NCI-H187 (cell line): ENCODE measurements at places on chromosomes 13 and 19.

DNA sequence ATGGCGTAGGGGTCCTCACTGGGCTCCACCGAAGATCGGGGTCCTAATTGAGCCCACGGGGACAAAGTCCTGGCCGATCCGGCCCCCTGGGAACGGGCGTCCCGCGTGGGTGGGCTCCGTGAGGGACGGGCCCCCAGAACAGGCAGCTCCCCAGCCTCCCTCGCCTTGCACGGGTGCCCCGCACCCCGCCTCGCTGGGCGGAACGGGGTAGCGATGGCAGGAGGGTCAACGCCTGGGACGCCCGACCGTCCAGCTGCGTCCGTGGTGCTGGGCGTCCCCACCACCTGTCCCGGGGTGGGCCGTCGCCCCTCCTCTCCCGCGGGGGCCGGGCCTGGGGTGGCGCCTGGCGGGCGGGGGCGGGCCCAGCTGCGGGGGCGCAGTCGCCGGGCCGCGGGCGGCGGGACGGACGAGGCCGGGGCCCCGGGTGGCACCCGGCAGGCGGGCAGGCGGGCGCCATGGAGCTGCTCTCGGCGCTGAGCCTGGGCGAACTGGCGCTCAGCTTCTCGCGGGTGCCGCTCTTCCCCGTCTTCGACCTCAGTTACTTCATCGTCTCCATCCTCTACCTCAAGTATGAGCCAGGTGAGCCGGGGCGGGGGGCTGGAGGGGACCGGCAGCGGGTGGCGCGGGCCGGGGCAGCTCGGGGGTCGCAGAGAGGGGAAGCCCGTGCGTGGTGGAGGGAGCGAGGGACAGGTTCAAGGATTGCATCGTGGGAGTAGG is at the start of gene TMEM38A:
TSS of gene TMEM38A (plus strand) at position 377 of the 717 bp plus-strand sequence. CDS start at position 456, 79 bp downstream.
- peak; percentile 3 for DNase-seq

GRCh38 chr13:59890054-59890453 is 273.7 kb downstream of the DIAPH3 start:
- DNase-seq: no peak

GRCh38 chr13:74423434-74423833 is 289.2 kb upstream of the KLF12 start:
- DNase-seq: no peak

DNA sequence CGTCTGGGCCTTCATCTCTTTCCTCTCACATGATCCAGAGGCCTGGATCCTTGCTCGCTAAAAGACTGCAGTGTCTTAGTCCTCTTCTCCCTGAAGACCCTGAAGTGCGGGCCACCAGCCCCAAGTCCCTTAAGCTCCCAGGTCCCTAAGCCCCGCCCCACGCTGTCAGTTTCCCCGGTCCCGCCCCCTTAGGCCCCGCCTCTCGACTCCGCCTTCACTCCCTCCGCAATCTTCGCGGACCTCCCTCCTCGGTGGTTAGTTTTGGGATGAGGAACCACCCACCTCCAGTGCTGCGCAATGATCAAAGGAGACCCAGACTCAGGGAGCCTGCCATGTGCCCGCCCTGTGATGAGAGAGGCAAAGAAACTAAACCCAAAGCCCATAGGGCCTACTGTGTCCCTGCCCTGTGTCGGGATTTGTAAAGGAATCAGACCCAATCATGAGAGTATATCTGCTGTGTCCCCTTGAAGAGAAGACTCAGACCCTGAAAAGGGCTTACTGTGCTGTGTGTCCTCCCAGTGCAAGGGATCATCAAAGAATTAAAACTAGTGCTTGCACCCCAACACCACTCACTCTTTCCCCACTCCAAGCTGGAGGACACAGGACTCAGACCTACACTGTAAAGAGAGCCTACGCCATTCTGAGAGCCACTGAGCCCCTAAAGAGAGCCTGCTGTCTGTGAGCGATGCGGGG is 3.0 kb upstream of the COX6B1 start:
- peak; percentile 8 for DNase-seq

DNA sequence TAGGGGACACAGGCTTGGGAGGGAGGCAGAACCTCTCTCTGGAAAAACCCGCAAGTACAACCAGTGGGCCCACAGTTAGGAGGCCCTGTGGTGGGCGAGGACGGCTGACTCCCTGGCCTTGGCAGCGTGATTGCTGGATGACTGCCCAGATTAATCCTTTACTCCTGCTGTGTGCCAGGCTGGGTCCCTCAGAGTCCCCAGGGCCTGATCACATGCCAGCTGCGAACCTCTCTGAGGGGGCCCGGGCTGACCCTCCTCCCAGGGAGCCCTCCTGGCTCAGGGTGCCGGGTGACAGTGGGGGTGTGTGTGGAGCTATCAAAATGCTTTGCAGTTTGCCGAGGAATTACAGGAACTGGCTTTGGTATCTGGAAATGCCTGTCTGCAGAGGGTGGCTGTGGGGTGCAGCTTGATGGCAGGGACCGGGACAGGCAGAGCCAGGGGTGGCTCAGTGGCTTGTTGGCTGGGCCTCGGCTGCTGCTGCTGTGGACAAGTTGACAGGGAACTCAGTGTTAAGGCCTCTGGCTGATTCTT is 48.9 kb downstream of the DNM2 start:
- no peak for DNase-seq

- no peak for DNase-seq
These were observed 55.0 kb downstream of the LRCH1 start for GRCh38 chr13:46607768-46608564.

GRCh38 chr13:35470671-35471661 is 5.5 kb downstream of the MAB21L1 start:
- DNase-seq: no peak

GRCh38 chr19:42816894-42817293 is 51.4 kb upstream of the PSG8 start:
- no peak for DNase-seq

GRCh38 chr13:32650705-32651311 is 64.6 kb downstream of the PDS5B start:
- DNase-seq: no peak

DNA sequence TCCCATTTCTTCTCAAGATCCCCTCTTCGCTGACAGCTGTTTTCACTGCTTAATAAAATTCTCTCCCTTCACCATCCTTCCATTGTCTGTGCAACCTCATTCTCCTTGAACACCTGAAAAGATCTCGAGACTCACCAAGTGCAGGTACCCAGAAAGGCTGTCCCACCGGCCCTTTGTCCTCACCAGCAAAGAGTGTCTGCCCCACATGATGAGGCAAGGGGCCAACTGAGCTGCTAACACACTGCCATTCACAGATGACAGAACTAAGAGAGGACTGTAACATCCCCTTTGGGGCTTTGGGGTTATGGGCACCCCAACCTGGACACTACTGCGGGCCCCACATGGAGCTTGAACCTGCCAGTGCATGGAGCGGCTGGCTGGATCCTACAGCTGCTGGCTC is 771.4 kb upstream of the MIR17HG start:
- no peak for DNase-seq

DNA sequence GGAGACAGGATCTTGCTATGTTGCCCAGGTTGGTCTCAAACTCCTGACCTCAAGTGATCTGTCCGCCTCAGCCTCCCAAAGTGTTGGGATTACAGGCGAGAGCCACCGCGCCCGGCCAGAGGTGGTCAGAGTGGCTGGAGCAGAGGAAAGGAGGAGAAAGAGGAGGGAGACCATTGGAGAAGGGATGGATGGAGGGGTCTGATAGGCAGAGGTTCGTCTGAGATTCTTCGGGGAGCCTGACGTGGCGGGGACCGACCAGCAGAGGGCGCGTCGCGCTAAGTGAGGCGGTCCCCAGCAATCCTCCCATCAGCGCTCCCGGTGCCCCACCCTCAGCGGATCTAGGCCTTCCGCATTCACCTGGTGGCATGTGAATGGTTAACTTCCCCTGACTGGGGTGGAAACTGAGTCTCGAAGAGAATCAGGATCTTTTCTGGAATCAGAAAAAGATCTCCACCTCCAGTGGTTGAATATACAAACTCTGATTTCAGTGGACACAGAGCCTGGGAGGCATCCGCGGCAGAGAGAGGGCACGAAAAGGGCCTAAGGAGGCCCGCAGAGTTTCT is 8.8 kb downstream of the GTPBP3 start:
- DNase-seq: peak; percentile 6

GRCh38 chr13:32246468-32246867 is 68.7 kb downstream of the ZAR1L start:
- DNase-seq: no peak

- no peak for DNase-seq
These were observed 59.8 kb upstream of the TPM4 start for GRCh38 chr19:16016226-16017137.

DNA sequence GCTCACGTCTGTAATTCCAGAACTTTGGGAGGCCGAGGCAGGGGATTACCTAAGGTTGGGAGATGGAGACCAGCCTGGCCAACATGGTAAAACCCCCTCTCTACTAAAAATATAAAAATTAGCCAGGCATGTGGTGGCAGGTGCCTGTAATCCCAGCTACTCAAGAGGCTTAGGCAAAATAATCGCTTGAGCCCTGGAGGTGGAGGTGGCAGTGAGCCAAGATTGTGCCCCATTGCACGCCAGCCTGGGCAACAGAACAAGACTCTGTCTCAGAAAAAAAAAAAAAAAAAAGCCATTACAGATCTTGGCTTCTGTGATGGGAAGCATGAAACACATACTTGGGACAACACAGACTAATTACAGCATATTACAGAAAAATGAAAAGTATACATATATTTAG is 1404.5 kb upstream of the SPRY2 start:
- no peak for DNase-seq

- no peak for DNase-seq
These were observed 7.7 kb downstream of the NFILZ start for GRCh38 chr19:8638078-8638619.

- DNase-seq: no peak
These were observed 8.8 kb downstream of the ZNF724 start for GRCh38 chr19:23241419-23241818.

DNA sequence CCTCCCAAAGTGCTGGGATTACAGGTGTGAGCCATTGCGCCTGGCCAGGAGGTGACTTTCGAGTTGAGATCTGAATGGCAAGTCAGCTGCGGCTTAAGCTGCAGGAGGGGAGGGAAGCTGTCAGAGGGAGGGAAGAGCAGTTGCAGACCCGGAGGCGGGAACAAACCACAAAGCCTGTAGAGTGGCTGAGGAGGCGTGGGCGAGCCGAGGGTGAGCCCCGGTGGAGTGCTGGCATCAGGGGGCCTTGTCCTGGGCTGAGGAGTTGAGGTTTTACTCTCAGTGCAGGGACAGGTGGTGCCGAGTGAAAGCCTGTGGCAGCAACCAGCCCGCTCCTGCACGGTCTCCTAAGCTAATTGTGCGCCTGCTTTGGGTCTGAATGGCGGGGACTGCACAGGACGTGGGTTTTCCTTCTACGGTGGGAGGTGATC is 24.2 kb downstream of the PPP1R37 start:
- peak; percentile 93 for DNase-seq

GRCh38 chr13:100608906-100609305 is 20.3 kb upstream of the GGACT start:
- no peak for DNase-seq

- no peak for DNase-seq
These were observed 774 bp downstream of the SLC25A15 start for GRCh38 chr13:40790154-40790616.

GRCh38 chr13:45206340-45206739 is 5.5 kb upstream of the KCTD4 start:
- no peak for DNase-seq

- no peak for DNase-seq
These were observed 144.4 kb upstream of the WASF3 start for GRCh38 chr13:26412936-26413716.

DNA sequence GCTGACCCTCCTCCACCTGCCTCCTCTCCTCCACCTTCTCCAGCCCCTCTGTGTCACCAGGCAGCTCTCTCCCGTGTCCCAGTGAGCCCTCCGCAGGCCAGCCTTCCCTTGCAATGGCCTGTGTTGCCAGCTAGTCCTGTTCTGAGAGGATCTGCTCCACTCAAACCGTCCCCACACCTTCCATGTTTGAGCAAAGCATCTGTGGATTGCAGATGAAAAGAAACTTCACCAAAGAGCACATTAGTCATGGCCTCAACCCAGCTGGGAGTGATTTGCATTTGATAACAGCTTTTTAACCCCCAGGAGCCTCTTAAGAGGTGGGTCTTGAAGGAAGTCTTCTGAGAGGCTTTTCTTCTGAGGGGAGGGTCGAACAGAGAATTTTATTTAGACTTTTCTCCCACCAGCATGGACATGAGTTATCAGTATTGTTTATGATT is 72.8 kb downstream of the COL4A2 start:
- no peak for DNase-seq

- no peak for DNase-seq
These were observed 35.4 kb upstream of the MCF2L start for GRCh38 chr13:112933649-112934048.

DNA sequence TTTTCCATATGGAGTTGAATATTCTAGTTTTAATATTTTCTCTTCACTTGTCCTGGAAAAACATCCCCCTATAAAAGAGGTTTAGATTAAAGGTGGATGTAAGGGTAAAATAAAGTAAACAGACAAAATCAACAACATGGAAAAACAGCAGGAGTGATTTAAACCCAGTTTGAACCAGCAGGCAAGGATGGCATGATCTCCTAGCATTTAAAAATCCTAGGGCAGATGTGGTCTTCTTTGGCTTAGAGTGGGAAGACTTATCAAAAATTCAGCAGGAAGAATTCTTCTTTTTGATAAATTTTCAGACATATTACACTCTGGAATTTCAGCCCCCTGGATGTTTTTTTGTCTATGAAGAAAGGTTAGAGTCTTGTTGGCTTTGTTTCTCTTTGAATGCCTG is 36.5 kb downstream of the CLEC17A start:
- no peak for DNase-seq

- no peak for DNase-seq
These were observed 13.8 kb upstream of the CEACAM16 start for GRCh38 chr19:44684892-44685863.

GRCh38 chr19:29088761-29089160 is 124.2 kb downstream of the UQCRFS1 start:
- no peak for DNase-seq

DNA sequence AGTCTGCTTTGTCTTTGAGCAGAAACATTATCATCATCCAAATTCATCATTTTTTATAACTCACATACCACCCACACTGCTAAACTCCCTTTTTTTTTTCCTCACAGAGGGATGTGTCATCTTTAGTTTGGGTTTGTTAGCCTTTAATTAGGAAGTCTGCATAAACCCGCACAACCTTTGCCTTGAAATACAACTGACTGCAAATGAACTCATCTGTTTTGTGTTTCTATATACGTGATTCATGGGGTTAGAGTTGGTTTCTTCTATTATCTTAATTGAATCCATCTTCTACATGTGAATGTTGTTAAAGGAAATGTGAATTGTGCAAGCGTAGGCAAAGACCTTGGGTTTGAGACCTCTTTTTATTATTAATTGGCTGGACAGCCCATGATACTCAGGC is 102.7 kb downstream of the SLAIN1 start:
- no peak for DNase-seq

GRCh38 chr13:106311004-106311403 is 224.5 kb downstream of the EFNB2 start:
- DNase-seq: peak; percentile 7

DNA sequence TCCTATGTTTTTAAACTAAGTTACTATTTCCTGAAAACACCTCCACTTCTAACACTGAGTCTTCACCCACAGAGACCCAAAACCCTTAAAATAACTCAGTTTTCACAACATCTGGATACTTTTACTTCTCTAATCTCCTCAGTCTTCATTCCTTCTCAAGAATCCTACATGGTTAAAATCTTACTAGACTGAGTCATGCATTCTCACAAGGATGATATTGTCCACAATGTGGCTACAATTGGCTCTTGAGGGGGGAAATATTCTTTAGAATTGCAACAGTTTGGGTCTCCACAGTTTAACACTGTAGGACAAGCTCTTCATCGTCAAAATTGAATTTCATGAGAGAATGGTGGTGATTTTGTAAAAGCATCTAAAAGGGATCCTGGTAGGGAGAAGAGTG is 397.1 kb downstream of the SLITRK5 start:
- DNase-seq: no peak
